Motor neuron (in vitro differentiated cells): ENCODE measurements at places on chromosomes 5 and 9. TPM values are rescaled to one million over a fixed set of nuclear protein-coding genes. Genes with fewer than 3 reads are reported as not detected.

ARAP3 gene
- total RNA-seq, result 3.1 and 4.2 TPM in 2 replicates

SNX24 gene
- total RNA-seq, result 16.0 and 17.8 TPM in 2 replicates

DNA sequence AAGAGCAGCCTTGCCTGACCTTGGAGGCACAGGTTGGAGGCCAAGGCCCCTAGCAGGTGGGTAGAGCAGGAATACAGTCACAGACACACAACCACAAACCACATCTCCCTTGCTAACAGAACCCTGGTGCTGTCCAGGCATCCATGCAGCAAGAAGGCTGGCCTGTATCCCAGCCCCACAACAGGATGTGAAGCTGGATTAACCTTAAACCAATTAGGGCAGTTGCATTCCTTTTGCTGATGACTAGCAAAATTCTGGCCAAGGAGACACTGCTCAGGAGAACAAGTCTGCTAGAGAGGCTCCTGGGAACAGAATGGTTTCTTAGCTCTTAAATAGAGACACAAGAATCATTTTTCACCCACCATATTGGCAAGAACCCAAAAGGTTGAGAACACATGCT, 97.8 kb downstream of the C5orf15 start:
- no peak for ATAC-seq

DNA sequence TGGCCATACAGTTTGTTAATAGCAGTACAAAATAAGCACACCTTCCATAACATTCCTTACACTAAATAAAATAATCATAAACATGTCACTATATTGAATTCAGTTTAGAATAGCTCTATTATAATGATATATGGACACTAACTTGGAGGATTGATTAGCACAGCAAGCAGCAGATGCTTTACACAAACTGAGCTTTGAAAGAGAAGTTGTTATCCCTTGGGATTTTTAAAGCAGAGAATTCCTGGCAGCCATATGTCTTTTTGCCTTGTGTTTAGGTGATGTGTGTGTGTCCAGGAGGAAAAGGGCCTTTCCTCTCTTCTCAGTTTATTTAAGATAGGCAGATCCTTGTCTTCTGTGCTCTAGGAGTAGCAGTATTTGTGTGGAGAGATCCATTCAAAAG, 232.2 kb upstream of the GRIN3A start:
- no peak for ATAC-seq

- ATAC-seq, result no peak
Measured at GRCh38 chr9:127915325-127915752, 1.5 kb downstream of the ST6GALNAC4 start.

- peak; percentile 9 for ATAC-seq
Measured at GRCh38 chr5:74641735-74642542, 1.4 kb upstream of the ENC1 start.

EPB41L4A gene
- total RNA-seq, result 1.2 and 1.8 TPM in 2 replicates

CAMK2A gene
- 3.8 and 5.8 TPM in 2 replicates for total RNA-seq

- ATAC-seq, result no peak
Measured at GRCh38 chr5:98483301-98483685, 290.2 kb upstream of the RGMB start.

GRCh38 chr9:126217250-126217653, 109.4 kb upstream of the MVB12B start:
- ATAC-seq, result peak; percentile 55

PRLR gene
- 6.4 and 14.4 TPM in 2 replicates for total RNA-seq

- no peak for ATAC-seq
Measured at GRCh38 chr9:97593960-97594359, 39.2 kb downstream of the TSTD2 start.

DNA sequence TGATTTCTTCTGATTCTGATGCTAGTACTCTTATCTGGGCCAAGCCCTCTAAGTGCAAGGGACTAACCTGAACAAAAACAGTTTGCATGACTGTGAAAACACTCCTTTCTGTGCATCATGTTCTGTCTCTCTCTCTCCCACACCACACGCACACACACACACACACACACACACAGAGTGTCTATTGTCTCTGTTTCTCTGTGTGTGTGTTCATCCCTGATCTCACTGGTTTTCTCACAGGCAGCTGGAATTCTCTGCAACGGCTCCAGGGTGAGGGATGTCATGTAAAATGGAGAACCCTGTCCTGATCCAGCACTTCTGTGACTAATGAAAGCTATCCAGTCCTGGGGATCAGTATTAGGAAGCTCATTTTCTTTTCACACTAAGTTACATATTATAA, 453.1 kb upstream of the RGMB start:
- ATAC-seq, result peak; percentile 21

DNA sequence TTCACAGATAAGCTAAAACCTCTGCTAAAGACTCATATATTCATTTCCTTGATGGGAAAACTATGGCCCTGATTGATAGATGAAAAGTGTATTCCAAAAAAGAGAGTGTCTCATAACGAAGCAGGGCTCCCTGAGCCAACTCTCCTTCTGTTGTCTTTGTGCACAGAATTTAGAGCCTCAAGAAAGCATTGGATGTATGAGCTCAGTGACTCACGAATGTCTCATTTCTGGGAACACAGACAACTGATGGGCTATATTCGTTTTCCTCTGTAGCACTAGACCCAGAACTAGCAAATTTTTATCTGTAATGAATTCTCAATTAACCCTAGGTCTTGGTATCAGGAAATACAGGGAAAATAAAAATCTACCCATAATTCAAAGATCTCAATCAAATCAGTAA, 88.4 kb downstream of the LMNB1 start:
- no peak for ATAC-seq

DNA sequence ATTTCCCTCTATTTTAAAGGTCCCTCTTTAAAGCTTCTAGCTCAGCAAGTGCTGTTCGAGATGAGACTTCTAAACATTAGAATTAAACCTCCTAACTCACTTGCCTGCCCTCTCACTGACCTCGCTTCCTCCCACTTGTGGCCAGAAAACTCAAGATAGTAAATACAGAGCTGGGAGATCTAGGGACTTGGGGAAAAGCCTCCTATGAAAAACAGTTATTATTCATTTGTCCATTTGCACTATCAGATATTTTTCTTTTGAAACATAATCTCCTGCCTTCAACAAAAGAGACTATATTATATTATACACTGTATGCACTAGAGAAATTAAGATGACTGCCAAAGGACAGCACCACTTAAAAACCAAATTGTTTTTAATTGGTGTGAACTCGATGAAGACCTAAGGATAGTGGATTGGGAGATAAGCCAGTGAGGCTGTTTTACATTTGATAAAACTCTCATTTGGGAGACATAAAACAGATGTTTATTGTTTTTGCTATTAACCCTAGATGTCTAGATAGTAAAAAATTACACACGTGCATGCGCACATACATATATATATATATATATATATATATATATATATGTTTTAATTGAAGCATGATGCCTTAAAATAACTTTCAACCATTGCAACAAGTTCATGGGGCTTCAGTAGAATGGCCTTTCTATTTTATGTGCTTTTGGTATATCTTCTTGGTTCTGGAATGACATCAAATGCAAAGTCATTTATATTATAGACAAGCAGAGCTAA, 229.4 kb downstream of the ADAMTSL1 start:
- no peak for ATAC-seq

DNA sequence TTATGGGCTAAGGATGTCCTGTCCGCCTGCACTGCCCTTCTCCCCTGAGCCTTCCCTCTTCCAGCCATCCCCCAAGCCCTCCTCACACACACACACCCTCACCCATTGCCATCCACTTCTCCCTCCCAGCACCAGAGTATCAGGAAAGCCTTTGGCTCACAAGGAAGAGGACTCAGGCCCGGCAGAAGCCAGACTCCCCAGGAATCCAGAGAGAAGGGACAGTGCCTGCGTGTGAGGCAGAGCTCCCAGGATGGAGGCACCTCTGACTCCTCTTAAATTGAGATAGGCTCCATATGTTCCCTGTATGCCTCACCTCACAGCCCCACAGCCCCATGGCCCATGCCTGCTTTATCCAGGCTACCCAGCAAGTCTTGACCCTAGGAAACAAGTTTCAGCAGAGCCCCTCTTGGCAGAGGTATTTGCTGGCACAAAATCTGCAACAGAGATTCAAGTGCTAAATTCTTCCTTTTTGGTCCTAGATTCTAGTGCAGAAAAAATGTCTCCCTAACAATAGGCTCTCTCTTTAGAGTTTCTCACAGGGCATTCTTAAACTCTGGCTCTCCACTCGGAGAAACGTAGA, 761 bp downstream of the IL17B start:
- ATAC-seq, result no peak

- ATAC-seq, result no peak
Measured at GRCh38 chr9:98906273-98907040, 37.2 kb upstream of the COL15A1 start.

- no peak for ATAC-seq
Measured at GRCh38 chr9:123081824-123082223, 48.4 kb downstream of the GPR21 start.

- peak; percentile 57 for ATAC-seq
Measured at GRCh38 chr9:137441289-137441934, at the start of gene ENTPD8. TSS of gene ENTPD8 (minus strand) at chr9:137441357. CDS start at chr9:137438285, 3,072 bp downstream.

GRCh38 chr9:20994486-20994885, 37.0 kb downstream of the HACD4 start:
- ATAC-seq, result no peak

CDHR2 gene
- total RNA-seq, result 0.60 and 1.1 TPM in 2 replicates

DNM1 gene
- total RNA-seq, result 33.1 and 54.3 TPM in 2 replicates

DNA sequence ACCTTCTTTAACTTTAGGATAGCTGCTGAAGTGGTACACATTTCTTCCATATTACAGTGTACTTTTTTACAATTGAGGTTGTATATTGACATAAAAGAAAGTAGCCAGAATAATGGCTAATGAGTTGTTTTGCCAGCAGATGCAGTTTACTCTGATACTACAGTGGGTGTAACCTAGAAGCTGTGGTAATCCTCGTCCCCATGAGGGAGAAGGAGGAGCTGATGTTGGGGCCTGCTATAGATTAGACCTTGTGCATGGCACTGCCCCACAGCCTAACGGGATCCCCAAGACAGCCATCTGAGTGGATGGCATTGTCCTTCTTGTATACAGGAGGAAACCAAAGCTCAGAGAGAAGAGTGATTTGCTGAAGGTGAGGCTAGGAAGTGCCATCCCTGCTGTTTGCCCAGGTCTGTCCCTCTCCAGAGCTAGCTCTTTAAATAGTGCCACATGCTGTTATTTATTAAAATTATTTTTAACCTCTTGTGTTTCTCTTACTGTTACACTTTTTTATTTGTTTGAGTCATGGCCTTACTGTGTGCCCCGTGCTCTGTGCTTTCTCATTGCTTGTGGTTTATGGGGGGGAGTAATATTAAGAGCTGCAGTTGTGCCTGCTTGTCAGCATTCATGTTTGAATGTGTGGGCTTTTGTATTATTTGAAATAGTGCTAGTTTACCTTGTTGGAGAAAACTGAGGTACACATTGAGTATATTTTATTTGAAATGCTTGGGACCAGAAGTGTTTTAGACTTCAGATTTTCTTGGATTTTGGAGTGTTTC, 65.3 kb downstream of the ICE1 start:
- ATAC-seq, result peak; percentile 67

DNA sequence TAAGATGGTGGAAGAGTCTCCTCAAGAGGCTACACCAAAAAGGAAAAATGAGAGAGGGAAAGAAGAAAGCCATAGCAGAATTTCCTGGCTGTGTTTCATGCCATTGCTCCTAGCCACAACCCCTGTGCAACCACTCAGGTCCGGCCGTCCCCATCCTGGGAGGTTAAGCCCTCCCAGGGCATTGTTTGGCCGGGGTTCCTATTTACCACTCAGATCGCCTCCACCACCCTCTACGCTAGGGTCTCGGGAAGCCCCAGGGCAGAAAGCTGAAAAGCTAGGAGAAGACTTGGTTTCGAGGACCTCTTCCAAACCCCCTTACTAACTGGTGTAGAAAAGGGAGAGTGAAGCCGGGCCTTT, 715 bp downstream of the RC3H2 start:
- peak; percentile 33 for ATAC-seq

DNA sequence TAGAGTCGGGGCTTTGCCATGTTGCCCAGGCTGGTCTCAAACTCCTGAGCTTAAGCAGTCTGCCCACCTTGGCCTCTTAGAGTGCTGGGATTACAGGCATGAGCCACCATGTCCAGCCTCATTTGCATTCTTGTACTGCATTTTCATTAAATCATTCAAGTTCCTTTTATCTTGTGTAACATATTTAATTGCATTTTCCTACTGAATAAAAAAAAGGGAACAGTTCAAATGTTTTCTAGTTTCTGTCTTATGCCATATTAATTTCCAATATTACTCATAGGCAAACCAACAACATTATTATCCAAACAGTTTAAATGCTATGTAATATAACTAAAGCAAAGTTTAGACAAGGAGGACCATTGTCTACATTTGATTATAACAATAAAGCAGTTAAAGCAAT, 6.1 kb downstream of the SLC31A1 start:
- no peak for ATAC-seq

CCL27 gene
- not detected in 2 replicates for total RNA-seq

DNA sequence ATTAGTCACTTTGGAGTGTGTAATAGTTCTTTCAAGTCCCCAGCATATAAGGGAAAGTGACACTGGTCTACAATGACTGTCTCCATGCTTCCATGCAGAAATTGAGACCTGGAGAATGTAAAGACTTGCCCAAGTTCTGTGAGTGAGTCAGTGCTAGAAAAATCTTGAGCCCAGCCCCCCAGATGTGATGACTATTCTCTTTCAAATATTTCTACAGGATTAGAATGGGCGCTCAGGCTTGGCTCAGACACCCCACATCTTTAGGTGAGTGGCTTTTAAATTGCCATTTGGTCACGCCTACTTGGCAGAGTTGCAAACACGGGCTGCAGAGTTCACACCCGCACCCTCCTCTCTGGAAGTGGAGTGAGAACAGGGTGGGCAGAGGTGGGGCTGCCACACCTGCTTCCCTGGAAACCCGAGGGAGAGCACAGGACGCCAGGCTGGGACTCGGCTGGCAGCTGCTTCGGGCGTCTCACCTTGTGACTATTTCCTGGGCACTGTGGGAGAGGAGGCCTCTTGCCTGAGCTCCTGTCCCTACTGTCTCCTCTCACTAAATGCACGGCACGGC, 37.6 kb downstream of the ROPN1L start:
- no peak for ATAC-seq

- no peak for ATAC-seq
Measured at GRCh38 chr5:161410640-161411039, 135.9 kb downstream of the GABRB2 start.

DNA sequence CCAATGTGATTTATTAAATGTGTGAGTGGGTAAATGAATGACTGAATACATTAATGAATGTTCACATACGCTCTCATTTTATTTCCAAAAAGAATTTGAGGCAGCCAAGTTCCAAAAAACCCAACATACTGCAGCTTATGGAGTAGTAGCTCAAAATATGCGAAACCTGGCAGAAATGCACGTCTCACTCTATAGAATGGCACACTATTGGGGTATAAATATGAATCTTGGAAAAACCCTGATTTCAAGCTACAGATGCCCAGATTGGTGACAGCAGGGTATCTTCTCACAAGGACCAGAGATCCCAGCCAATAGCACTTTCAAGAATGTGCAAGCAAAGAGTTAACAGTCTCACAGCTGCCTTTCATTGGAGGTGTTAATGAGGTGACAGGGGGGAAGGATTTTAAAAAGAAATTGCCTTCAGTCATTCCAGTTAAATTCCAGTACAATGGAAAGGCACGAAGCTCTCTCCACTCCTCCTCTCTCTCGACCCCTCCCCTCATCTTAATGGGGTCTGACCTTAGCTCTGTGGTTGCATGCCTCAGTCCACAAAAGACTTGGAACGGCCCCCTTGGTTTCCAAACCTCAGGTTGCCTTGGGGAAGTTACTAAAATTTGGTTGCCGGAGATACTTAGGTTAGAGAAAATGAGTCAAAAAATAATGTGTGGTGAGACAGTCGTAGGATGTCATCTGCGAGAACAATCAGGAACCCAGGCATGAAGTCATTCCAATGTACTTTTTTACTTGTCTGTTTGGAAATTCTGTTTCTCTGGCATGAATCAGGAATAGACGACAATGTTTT, 307.4 kb downstream of the NFIB start:
- no peak for ATAC-seq

GRCh38 chr5:41542183-41542582, 31.8 kb upstream of the PLCXD3 start:
- ATAC-seq, result no peak
